ENCODE measurements at places on chromosomes 4 and X. TPM values are rescaled to one million over a fixed set of nuclear protein-coding genes. Genes with fewer than 3 reads are reported as not detected.

The RPS6KA6 gene
- 0.12 TPM for total RNA-seq

The ASB12 gene
- not detected for total RNA-seq

The MEPE gene
- total RNA-seq: not detected

DNA sequence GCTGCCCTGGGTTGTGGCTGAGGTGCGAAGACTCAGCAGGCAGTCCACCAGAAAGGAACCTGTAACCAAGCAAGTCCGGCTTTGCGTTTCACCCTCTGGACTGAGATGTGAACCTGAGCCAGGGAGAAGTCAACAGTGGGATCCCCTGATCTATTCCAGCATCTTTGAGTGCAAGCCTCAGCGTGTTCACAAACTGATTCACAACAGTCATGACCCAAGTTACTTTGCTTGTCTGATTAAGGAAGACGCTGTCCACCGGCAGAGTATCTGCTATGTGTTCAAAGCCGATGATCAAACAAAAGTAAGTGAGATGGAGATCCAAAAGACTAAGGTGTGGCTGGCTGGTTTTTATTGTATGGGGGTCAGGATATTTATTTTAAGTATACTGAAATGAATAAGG is 11.3 kb downstream of the TBC1D1 start:
- DNase-seq: no peak

DNA sequence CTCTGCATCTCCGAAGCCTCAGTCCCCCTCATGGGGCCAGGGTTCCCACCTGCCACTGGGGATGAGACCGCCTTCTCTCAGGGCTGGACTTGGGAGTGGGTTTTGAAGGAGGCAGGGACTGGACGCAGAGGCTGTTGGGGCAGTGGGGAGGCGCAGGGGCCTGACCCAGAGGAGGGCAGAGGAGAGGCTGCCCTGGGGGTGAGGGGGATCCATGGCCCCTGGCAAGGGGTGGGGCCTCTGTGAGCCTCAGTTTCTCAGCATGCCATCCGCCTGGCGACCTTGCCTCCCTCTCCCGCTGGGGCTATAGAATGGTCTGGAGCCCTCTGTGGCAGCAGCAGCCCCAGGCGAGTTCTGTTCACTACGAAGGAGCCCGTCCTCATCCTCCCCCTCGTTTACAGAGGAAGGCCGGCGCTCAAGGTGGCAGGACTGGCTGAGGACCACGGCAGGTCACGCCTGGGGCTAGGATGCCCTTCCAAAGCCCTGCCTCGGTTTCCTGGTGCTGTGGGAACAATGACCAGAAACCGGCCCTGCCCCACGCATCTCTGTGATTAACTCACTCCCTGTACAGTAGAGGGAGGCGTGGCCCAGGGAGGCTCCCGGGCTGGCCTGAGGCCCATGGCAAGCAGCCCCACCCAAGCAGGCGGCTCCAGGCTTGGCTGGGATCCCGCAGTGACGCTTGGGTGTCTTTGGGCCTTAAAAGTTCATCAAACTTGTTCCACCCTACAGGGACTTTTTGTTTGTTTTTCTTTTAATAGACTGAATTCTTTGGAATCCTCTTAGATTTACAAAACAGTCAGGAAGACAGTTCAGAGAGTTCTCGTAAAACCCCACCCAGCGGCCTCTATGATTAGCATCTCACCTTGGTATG is 16.0 kb upstream of the SH3TC1 start:
- DNase-seq: no peak

DNA sequence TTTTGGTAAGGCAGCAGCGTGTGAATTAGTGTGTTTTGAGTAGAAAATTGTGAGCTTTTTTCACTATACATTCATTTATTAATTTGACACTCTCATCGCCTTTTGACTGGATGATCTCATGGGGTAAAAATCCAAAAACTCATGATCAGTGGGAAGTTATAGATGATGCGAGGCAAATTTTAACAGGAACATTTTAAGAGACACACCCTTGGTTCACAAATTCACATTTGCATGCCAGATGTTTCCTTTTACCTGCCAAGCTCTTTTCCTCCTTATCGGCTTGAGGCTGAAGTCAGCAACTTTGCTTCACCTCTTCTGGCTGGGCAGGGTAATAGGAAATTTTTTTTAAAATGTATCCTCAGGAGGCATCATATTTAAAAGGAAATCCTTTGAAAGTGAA is 318.0 kb upstream of the HS3ST1 start:
- DNase-seq: no peak
